ENCODE measurements at places on chromosomes 16 and 17. TPM values are rescaled to one million over a fixed set of nuclear protein-coding genes. Genes with fewer than 3 reads are reported as not detected.

CDRT4 gene
- 4.6 TPM for total RNA-seq

ZP2 gene
- total RNA-seq = not detected

TBC1D3B gene
- 0.86 TPM for total RNA-seq

TPSG1 gene
- total RNA-seq = not detected

ABCA9 gene
- 8.5 TPM for total RNA-seq

G6PC1 gene
- not detected for total RNA-seq

NEUROD2 gene
- total RNA-seq = not detected

NXN gene
- total RNA-seq = 61.4 TPM

KRT40 gene
- total RNA-seq = not detected

INCA1 gene
- 0.33 TPM for total RNA-seq

GFER gene
- total RNA-seq = 11.9 TPM

CCL16 gene
- total RNA-seq = 0.65 TPM

FNDC8 gene
- not detected for total RNA-seq

ARHGAP23 gene
- 66.9 TPM for total RNA-seq

SLFN12L gene
- total RNA-seq = not detected

AXIN1 gene
- total RNA-seq = 25.1 TPM

RANBP10 gene
- 11.2 TPM for total RNA-seq

SEPTIN12 gene
- not detected for total RNA-seq

ECI1 gene
- 28.4 TPM for total RNA-seq

KRTAP9-2 gene
- not detected for total RNA-seq

PMP22 gene
- 30.7 TPM for total RNA-seq

SLC43A2 gene
- total RNA-seq = 39.5 TPM

HSD17B1 gene
- total RNA-seq = 0.65 TPM

PLK1 gene
- total RNA-seq = 36.5 TPM

TBC1D28 gene
- not detected for total RNA-seq

ICAM2 gene
- 806 TPM for total RNA-seq

HOXB6 gene
- total RNA-seq = 16.0 TPM

CLEC18B gene
- 1.3 TPM for total RNA-seq

DRC3 gene
- 2.0 TPM for total RNA-seq

SHISA6 gene
- not detected for total RNA-seq

NTN1 gene
- 0.65 TPM for total RNA-seq

CFAP97D1 gene
- not detected for total RNA-seq

CD79B gene
- 0.33 TPM for total RNA-seq

CHST5 gene
- total RNA-seq = not detected

SUMO2 gene
- total RNA-seq = 96.8 TPM

AKTIP gene
- 19.6 TPM for total RNA-seq

SPNS1 gene
- 49.9 TPM for total RNA-seq

TVP23A gene
- total RNA-seq = not detected

PRAC2 gene
- total RNA-seq = not detected

KRT17 gene
- not detected for total RNA-seq

DHX40 gene
- total RNA-seq = 51.0 TPM

CX3CL1 gene
- 15.4 TPM for total RNA-seq

LPCAT2 gene
- total RNA-seq = 46.7 TPM

ACSM2A gene
- not detected for total RNA-seq

DLX4 gene
- not detected for total RNA-seq

KIFC3 gene
- 55.9 TPM for total RNA-seq

KRTAP2-2 gene
- not detected for total RNA-seq

EFNB3 gene
- total RNA-seq = 1.1 TPM

AOC2 gene
- total RNA-seq = 1.9 TPM

Data from vein endothelial cell (primary cell).